ENCODE measurements at places on chromosomes 5 and 9. TPM values are rescaled to one million over a fixed set of nuclear protein-coding genes. Genes with fewer than 3 reads are reported as not detected.
A peak's percentile ranks its signal among the peaks of the same experiment; 100 is the strongest.

DNA sequence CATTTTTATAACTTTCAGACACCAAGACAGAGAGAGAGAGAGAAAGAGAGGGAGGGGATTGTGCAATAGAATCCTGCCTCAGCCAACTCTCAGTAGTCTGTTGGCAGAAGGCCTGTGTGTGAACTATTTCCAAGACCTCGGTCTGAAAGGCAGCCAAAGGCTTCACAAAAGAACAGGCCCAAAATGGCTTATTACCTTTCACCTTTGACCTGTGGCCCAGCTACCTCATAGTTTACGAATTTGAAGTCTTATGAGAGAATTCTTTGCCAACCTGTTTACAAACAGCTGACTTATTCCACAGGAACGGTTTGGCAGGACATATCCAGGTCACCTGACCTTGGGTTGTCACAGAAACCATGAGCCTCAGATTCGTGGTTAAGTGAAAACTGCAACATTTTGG is 48.6 kb downstream of the NR2F1-AS1 start:
- DNase-seq, result peak; percentile 12

GRCh38 chr5:174935854-174936474 is 211.6 kb downstream of the MSX2 start:
- DNase-seq, result peak; percentile 19

GRCh38 chr9:120919843-120920805 is 6.5 kb downstream of the TRAF1 start:
- no peak for DNase-seq

- no peak for DNase-seq
Observed at GRCh38 chr9:89277454-89277853, 33.5 kb upstream of the CKS2 start.

The BTF3 gene
- 1,103 TPM for polyA plus RNA-seq

DNA sequence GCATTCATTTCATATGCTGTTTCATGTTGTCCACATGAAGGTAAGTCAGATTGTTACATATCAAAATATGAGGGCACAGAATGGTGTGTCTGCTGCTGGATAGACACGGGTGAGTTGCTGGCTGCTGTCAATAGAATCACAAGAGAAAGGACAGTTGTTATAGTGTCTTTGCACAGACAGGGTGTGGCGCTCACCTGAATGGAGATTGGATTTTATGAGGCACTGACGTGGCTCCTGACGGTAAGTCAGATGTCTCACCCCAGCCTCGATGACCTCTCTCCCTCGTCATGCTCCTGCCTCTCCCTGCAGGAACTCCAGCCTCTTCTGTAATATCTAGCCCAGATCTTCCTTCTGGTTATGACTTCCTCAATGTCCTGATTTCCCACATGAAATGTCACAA is 75.4 kb upstream of the SELENOP start:
- DNase-seq, result no peak

- DNase-seq, result no peak
Observed at GRCh38 chr5:158209219-158209908, 350.4 kb upstream of the CLINT1 start.

DNA sequence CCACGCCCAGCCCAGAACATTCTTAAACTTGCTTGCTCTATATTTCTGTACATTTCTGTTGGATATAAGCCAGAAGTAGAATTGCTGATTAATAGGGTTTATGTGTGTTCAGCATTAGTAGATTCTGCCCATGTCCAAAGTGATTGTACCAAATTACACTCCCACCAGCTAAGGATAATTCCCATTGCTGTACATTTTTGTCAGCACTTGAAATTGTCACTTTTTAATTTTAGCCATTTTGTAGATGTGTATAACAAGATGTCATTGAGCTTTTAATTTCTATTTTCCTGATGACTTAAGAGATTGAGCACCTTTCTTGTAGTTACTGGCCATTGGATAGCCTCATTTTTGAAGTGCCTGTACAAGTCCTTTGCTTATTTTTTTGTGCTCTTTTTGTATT is 46.4 kb downstream of the AQP7 start:
- no peak for DNase-seq

DNA sequence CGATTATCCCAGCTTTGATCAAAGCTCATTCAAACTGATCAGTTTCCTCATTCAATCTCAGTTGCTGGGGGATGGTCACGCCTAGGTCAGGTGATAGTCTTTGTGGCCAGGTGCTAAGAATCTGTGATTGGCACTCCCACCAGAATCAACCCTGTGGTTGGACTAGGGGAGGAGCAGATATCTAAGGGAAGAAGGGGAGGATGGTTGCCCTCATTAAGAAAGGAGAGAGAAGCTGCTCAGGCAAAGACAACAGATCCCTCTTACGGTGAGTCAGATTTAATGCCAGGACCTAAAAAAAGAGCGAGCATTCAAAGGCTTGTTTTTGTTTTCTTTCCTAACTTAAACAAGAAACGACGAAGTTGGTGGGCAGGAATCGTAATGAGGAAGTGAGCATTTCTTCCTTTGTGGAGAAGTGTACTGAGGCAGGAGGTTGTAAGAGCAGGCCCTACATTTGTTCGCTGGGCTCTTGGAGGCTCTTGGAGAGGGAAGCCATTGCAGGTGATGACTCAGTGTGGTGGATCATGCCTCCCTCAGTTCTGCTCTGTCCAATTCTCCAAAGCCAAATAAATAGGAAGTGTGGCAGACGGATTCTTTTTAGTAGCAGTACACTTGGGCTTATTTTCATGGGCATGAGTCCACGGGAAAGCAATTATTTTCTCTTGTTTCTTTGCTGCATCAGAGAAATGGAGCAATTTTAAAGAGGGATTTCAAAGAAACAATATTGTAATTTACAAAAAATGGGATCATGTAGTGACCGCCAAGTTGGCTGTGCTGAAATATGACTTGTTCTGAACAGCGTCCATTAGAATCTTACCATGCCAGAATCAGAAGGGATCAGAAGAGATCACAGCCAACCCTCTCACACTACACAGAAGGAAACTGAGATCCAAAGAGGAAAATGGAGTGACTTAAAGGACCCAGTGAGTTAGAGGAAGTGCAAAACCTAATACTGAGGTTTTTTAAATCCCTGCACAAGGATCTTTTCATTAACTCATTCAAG is 18.7 kb upstream of the TGFBR1 start:
- no peak for DNase-seq

The NSA2 gene
- 262 TPM for polyA plus RNA-seq

DNA sequence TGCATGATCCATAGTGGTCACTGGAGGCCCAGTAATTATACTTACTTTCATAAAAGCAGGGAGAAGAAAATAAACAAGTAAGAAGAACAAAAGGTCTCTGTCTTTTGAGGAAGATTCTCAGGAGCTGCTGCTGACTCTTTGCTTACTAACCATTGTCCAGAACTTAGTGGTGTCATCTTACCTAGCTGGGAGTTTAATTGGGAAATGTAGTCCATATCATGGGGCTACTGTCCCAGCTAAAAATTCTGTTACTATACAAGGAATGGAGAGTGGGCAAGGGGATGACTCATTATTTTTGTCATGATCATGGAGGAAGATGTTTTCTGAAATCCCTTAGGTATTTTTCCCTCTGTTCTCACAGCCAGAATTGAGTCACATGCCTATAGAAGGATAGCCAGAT is 639.3 kb downstream of the MTRR start:
- DNase-seq, result no peak

Data from right renal cortex interstitium (tissue), 3 donors.